Brain microvascular endothelial cell (primary cell): ENCODE measurements at places on chromosomes 7 and 10.

- DNase-seq, result no peak
Observed at GRCh38 chr7:146700015-146700560, 583.5 kb downstream of the CNTNAP2 start.

DNA sequence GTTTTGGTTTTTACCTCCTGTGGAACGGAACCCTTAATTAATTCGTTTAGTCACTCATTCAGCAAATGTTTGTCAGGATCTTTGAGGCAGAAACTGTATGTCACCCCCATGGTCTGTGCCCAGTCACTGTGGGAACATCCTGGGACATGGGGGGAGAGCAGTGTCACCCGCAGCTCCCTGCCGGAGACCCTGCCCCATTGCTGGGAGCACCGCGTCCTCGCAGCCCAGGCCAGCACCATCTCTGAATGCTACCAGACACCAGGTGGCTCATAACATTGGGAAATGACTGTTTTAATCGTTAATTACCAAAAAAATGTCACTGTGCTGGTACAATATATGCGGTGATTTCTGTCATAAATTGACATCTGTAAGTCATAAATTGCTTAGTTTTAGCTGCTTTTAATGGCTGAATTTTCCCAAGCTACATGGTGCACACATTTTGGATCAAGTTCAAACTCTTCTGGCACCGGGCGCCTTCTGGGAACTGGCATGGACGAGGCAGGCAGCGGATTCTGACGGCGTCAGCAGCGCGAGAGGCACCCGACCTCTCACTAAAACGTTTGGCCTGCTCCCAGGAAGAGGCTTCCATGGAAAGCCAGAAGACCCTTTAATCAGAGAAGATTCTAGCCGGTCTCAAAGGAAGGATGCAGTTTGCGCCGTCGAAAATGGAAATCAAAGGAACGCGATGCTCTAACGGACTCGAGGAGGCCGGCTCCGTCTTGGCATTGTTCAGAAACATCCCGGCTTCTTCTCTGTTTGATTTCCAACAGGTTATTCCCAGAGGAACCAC lies 184.2 kb downstream of the ADARB2 start:
- no peak for DNase-seq

- DNase-seq, result no peak
Observed at GRCh38 chr10:35367982-35368381, 31.7 kb downstream of the CCNY start.

DNA sequence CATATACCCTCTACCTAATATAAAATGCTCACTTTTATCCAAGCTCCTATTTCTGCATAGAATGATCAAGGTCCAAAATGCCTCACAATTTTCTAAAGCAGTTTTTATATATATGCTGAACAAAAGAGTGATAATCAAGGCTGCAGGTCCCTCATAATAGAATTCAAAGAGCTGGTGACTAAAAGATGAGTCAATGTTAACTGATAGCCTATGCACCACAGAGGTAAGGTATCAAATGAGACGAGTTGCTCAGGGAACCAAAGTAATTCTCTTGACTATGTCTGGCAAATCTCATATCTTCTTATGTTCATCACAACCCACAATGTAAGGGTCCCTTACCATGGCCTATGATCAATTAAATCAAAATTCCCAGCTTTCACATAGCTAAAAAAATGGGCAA lies 15.2 kb downstream of the PDZD8 start:
- DNase-seq, result no peak
